ENCODE measurements at places on chromosomes 3 and 15. TPM values are rescaled to one million over a fixed set of nuclear protein-coding genes. Genes with fewer than 3 reads are reported as not detected.

The SLITRK3 gene
- not detected for total RNA-seq

The SNX22 gene
- 0.14 TPM for total RNA-seq

The GCHFR gene
- total RNA-seq, result 1.0 TPM

The AHSG gene
- not detected for total RNA-seq

The EIF2A gene
- 169 TPM for total RNA-seq

The ERC2 gene
- total RNA-seq, result not detected

The SMC4 gene
- total RNA-seq, result 148 TPM

The CYP8B1 gene
- not detected for total RNA-seq

The ACTC1 gene
- total RNA-seq, result under 0.01 TPM

The SEMA3G gene
- under 0.01 TPM for total RNA-seq

The NR2E3 gene
- total RNA-seq, result 0.57 TPM

The FOXB1 gene
- total RNA-seq, result not detected

The ACOX2 gene
- 4.2 TPM for total RNA-seq

The CRTC3 gene
- total RNA-seq, result 18.5 TPM

The GOLGA6B gene
- not detected for total RNA-seq

The CIB1 gene
- total RNA-seq, result 37.0 TPM

The RASGRP1 gene
- not detected for total RNA-seq

The TGM5 gene
- total RNA-seq, result not detected

The TMEM45A gene
- 33.6 TPM for total RNA-seq

The LMCD1 gene
- total RNA-seq, result 44.2 TPM

The IL16 gene
- not detected for total RNA-seq

The ANKDD1A gene
- 3.5 TPM for total RNA-seq

The EEFSEC gene
- total RNA-seq, result 8.6 TPM

The ALDH1A3 gene
- total RNA-seq, result 164 TPM

The SLC27A2 gene
- total RNA-seq, result not detected

The DTWD1 gene
- total RNA-seq, result 21.0 TPM

The OGG1 gene
- total RNA-seq, result 25.6 TPM

The ROBO2 gene
- 0.66 TPM for total RNA-seq

The FBXL22 gene
- not detected for total RNA-seq

The FAN1 gene
- 13.1 TPM for total RNA-seq

The EPHB1 gene
- 0.88 TPM for total RNA-seq

The SLC9C1 gene
- total RNA-seq, result not detected

The COL6A6 gene
- total RNA-seq, result under 0.01 TPM

The ZPLD1 gene
- total RNA-seq, result 0.14 TPM

The SYNPR gene
- total RNA-seq, result not detected

The SKOR1 gene
- 0.22 TPM for total RNA-seq

The NUP210 gene
- total RNA-seq, result not detected

The SPINK8 gene
- not detected for total RNA-seq

The SLC35G2 gene
- 8.3 TPM for total RNA-seq

The DISP2 gene
- total RNA-seq, result 0.14 TPM

The POLQ gene
- total RNA-seq, result 15.2 TPM

The CCR9 gene
- not detected for total RNA-seq

The TEX55 gene
- not detected for total RNA-seq
